CD4-positive, alpha-beta memory T cell (primary cell): ENCODE measurements at places on chromosomes 7 and 10. TPM values are rescaled to one million over a fixed set of nuclear protein-coding genes. Genes with fewer than 3 reads are reported as not detected.

Gene PRTFDC1
- 0.21 TPM for polyA plus RNA-seq

DNA sequence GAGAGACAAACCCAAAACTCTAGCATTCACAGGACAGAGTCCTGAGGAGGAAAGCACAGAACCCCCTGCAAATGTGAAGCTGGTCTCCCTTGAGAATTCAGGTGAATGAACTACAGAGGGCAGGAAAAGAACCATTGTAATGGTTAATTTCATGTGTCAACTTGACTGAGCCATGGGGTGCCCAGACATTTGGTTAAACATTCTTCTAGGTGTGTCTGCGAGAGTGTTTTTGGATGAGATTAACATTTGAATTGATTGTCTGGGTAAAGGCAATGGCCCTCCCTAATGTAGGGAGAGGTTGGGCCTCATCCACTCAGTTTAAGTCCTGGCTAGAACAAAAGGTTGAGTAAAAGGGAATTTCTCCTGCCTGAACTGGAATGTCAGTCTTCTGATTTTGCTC, 15.7 kb upstream of the CDK1 start:
- no peak for DNase-seq
- no peak overlapping the region for H3K4me3 ChIP-seq
- H3K27me3 ChIP-seq = no peaks in the 10 kb centered on the region
- peaks cover 3% of the 10 kb centered on the region for H3K4me1 ChIP-seq
- no peaks in the 10 kb centered on the region for H3K36me3 ChIP-seq
- no peak overlapping the region for H3K27ac ChIP-seq

DNA sequence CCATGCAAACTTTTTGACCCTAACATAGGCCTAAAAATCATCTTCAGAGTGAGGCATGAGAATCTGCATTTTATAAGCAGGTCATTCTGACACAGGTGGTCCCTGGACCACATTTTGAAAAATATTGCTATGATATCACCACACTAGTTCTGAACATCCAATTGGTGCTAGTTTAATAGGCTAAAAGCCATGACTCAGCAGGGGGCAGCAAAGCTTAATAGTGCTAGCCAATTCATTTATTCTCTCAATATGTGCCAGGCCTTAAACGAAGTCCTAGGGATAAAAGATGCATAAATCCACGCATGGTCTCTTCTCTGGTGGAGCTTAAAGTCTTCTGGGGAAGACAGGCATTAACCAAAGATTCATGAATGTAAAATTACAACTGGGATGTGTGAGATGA, 10.2 kb upstream of the SLC25A28 start:
- H3K27ac ChIP-seq = no peak overlapping the region
- DNase-seq = no peak
- H3K4me1 ChIP-seq = no peaks in the 10 kb centered on the region
- H3K36me3 ChIP-seq = no peaks in the 10 kb centered on the region
- H3K4me3 ChIP-seq = no peak overlapping the region

DNA sequence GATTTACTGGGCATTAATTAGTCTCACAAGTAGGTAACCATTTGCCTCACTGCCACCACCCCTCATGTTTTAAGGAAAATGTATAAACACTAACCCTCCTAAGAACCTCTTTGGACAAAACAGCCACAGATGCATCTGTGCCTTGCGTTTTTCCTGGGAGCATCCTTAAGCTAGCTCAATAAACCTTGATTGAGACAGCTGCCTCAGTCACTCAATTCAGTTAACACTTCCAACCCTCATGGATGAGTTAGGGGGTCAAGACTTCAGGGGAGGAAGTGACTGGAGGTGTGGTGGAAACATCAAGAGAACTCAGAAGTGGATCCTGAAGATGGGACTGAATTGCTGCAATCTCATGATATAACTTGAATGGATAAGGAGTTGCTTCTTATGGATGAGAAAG, 31.5 kb downstream of the CUL2 start:
- no peaks in the 10 kb centered on the region for H3K4me1 ChIP-seq
- H3K27me3 ChIP-seq = no peaks in the 10 kb centered on the region
- peaks cover 25% of the 10 kb centered on the region for H3K36me3 ChIP-seq
- no peak overlapping the region for H3K27ac ChIP-seq
- no peak for DNase-seq

- DNase-seq = no peak
- no peak overlapping the region for H3K4me3 ChIP-seq
- no peak overlapping the region for H3K27ac ChIP-seq
- H3K36me3 ChIP-seq = peaks cover 23% of the 10 kb centered on the region
- peaks cover 25% of the 10 kb centered on the region for H3K4me1 ChIP-seq
These were observed 26.1 kb downstream of the MAP3K8 start for GRCh38 chr10:30460121-30460520.

DNA sequence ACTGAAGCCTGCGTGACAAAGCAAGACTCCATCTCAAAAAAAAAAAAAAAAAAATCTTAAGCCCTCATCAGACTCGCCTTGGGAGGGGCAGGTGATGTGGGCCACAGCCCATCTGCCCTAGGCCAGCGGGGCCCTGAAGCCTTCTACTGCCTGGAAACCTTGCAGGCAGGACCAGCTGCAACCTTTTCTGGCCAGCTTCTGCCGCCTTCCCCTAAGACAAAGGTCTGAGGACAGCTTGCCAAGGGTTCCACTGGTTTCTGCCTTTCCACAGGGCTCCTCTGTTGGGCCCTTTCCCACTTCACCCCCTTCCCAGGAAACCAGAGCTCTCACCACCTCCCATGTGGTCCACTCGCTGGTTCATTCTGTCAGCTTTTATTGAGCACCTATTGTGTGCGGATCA, 35.2 kb downstream of the UBTD1 start:
- no peaks in the 10 kb centered on the region for H3K4me1 ChIP-seq
- no peak overlapping the region for H3K27ac ChIP-seq
- H3K36me3 ChIP-seq = no peaks in the 10 kb centered on the region

DNA sequence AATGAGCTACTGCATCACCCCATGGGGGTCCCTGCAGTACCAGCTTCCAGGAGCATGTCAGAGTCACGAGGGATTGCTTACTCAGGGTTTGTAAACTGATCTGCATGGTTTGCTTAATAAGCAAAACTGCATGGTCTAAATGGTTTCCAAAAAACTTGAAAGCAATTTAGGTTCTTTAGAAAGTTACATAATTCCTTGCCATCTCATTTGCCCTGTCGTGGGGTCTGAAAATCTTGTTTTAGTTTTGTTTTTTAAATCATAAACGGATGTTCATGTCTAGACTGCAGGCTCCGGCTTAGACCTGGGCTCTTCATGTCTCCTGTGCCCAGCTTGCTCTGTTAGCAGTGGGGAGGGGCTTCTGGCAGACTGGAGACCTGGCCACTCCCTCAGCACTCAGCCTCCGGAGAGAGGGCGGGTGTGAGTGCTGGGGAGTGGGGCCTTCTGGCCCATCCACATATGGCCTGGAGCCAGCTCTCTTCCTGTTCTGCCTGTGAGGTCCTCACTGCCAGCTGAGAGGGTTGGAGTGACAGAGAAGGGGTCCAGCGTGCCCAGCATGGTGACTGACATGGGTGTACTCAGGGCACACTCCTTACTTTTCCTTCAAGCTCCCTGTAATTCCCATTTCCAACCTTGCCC, 17.5 kb downstream of the PRF1 start:
- no peak overlapping the region for H3K4me3 ChIP-seq
- H3K27me3 ChIP-seq = no peaks in the 10 kb centered on the region
- DNase-seq = no peak
- no peaks in the 10 kb centered on the region for H3K36me3 ChIP-seq

GRCh38 chr10:7707858-7708622, 4.9 kb downstream of the ITIH2 start:
- H3K4me3 ChIP-seq = no peak overlapping the region
- H3K27me3 ChIP-seq = peaks cover 5% of the 10 kb centered on the region
- H3K27ac ChIP-seq = no peak overlapping the region

DNA sequence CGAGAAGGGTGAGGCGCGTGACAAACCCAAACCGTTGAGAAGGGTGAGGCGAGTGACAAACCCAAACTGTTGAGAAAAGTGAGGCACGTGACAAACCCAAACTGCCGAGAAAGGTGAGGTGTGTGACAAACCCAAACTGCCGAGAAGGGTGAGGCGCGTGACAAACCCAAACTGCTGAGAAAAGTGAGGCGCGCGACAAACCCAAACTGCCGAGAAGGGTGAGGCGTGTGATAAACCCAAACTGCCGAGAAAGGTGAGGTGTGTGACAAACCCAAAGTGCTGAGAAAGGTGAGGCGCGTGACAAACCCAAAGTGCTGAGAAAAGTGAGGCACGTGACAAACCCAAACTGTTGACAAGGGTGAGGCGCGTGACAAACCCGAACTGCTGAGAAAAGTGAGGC, 25.0 kb downstream of the ESYT2 start:
- H3K36me3 ChIP-seq = peaks cover 15% of the 10 kb centered on the region
- H3K27me3 ChIP-seq = no peaks in the 10 kb centered on the region
- no peak overlapping the region for H3K4me3 ChIP-seq
- H3K27ac ChIP-seq = peak overlapping the region; percentile 23

Gene BMPR1A
- 5.2 TPM for polyA plus RNA-seq

- DNase-seq = no peak
- no peak overlapping the region for H3K27ac ChIP-seq
- H3K4me3 ChIP-seq = no peak overlapping the region
- H3K36me3 ChIP-seq = no peaks in the 10 kb centered on the region
- no peaks in the 10 kb centered on the region for H3K4me1 ChIP-seq
- H3K27me3 ChIP-seq = no peaks in the 10 kb centered on the region
These were observed 39.2 kb downstream of the EEPD1 start for GRCh38 chr7:36192053-36192824.

- H3K27ac ChIP-seq = no peak overlapping the region
- no peaks in the 10 kb centered on the region for H3K36me3 ChIP-seq
- no peaks in the 10 kb centered on the region for H3K27me3 ChIP-seq
- no peak overlapping the region for H3K4me3 ChIP-seq
- no peak for DNase-seq
These were observed 6.4 kb downstream of the USP6NL start for GRCh38 chr10:11604865-11605650.

DNA sequence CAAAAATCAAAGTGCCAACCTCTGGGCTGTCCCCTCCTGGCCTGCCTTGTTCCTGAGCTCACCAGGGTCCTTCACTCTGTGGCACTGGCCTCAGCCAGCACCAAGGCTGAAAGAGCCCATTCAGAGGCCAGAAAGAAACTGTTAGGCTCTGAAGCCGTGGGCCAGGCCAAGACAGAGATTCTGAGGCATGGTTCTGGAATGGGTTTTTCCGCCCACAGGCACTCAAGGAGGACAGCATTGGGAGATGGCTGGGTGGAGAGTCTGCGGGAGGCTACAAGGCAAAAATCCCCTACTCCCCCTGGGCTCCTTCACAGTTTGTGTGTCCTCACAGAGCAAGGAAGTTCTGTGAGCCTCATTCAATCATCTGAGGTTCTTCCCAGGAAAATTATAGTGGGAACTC, 31.7 kb downstream of the GRIFIN start:
- no peaks in the 10 kb centered on the region for H3K4me1 ChIP-seq
- no peak overlapping the region for H3K4me3 ChIP-seq
- H3K27me3 ChIP-seq = no peaks in the 10 kb centered on the region
- H3K36me3 ChIP-seq = no peaks in the 10 kb centered on the region

Gene ACTR3C
- 3.6 TPM for polyA plus RNA-seq

Gene SLC29A3
- 8.0 TPM for polyA plus RNA-seq

Gene IGF2BP3
- not detected for polyA plus RNA-seq

DNA sequence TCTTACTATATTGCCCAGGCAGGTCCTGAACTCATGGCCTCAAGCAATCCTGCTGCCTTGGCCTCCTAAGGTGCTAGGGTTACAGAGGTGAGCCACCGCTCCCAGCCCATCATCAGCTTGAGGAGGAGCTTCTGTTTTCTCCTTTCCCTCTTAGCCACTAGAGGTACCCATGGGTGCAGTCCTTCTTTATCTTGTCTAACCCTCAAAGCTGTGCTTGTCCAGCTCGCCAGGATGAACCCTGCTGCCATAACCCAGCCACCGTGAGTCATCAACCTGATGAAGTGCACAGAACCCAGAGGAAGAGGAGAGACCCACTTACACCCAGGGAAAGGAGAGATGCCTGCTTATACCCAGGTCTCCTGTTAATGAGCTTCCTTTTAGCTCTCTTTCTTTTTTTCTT, 133.4 kb downstream of the CUL2 start:
- no peaks in the 10 kb centered on the region for H3K4me1 ChIP-seq
- H3K27me3 ChIP-seq = no peaks in the 10 kb centered on the region
- no peak overlapping the region for H3K4me3 ChIP-seq
- DNase-seq = no peak

DNA sequence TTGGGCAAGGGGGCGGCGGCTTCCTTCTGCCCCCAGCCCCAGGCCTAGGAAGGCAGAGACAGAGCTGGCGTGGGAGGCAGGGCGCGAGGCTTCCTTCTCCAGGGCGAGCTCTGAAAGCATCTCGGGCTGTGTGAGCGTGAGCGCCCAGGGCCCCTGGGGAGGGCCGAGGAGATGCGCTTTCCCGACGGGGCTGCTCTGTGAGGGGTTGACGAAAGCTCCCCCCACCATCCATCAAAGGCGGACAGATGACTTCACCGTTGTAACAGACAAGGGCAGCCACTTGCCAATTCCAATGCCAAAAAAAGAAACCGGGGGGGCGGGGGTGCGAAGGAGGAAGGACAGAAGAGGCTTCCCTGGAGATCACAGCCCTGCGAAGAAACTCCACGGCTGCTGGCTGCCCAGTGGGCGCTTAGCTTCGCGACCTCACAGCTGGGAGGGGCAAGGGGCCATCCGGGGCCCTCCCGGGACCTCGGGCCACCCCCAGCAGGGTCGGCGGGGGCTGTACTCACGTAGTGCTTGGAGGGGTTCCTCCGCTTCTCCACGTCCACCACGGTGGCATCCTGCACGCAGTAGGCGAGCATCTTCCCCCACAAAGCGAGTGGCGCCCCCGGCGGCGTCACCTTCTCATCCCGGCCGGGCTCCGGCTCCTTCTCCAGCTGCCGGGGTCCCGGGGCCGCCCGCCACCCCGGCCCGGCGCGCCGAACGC, 537 bp downstream of the SH3PXD2A start:
- no peak for DNase-seq
- no peak overlapping the region for H3K27ac ChIP-seq
- no peak overlapping the region for H3K4me3 ChIP-seq
- peaks cover 18% of the 10 kb centered on the region for H3K4me1 ChIP-seq

GRCh38 chr10:129717816-129718547, 246.1 kb downstream of the EBF3 start:
- H3K36me3 ChIP-seq = no peaks in the 10 kb centered on the region
- H3K27me3 ChIP-seq = no peaks in the 10 kb centered on the region
- H3K27ac ChIP-seq = no peak overlapping the region
- no peak overlapping the region for H3K4me3 ChIP-seq
- DNase-seq = no peak
- H3K4me1 ChIP-seq = no peaks in the 10 kb centered on the region

DNA sequence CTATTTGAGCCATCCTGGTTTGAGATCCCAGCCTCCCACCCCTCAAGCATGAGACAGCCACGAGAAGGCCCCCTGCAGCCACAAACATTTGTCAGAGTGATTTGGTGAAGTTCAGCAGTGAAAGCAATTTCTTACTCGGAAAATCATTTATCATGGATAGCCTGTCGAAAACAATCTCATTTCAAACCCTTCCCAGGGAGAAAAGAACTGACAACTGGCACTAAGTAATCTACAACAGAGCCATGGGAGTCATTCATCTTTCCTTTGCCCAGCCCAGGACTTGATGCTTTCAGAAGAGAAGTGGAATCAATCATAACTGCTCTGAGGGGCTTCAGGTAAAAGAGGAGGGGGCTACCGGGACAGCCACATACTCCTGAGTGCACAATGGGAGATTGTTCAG, 411.2 kb downstream of the KCNMA1 start:
- no peaks in the 10 kb centered on the region for H3K4me1 ChIP-seq
- DNase-seq = no peak
- H3K4me3 ChIP-seq = no peak overlapping the region
- H3K27ac ChIP-seq = no peak overlapping the region

GRCh38 chr7:4725014-4725849, 43.1 kb downstream of the FOXK1 start:
- peak; percentile 51 for DNase-seq
- H3K27me3 ChIP-seq = no peaks in the 10 kb centered on the region
- no peak overlapping the region for H3K4me3 ChIP-seq
- H3K27ac ChIP-seq = peak overlapping the region; percentile 62
- peaks cover 20% of the 10 kb centered on the region for H3K4me1 ChIP-seq

Gene CBLL1
- polyA plus RNA-seq = 200 TPM
